GM12864 (cell line): ENCODE measurements at places on chromosomes 4 and X.

GRCh38 chr4:124946696-124947095 lies 234.2 kb upstream of the ANKRD50 start:
- no peak for DNase-seq

GRCh38 chrX:22689290-22689689 lies 310.5 kb upstream of the DDX53 start:
- no peak for DNase-seq

GRCh38 chrX:10233173-10233572 lies 76.4 kb downstream of the CLCN4 start:
- no peak for DNase-seq

- no peak for DNase-seq
Observed at GRCh38 chr4:169314906-169315305, 44.1 kb upstream of the SH3RF1 start.

- DNase-seq: no peak
Observed at GRCh38 chr4:5203993-5204310, 152.7 kb downstream of the STK32B start.

GRCh38 chrX:154308108-154308946 lies 12.7 kb downstream of the TKTL1 start:
- DNase-seq: no peak

DNA sequence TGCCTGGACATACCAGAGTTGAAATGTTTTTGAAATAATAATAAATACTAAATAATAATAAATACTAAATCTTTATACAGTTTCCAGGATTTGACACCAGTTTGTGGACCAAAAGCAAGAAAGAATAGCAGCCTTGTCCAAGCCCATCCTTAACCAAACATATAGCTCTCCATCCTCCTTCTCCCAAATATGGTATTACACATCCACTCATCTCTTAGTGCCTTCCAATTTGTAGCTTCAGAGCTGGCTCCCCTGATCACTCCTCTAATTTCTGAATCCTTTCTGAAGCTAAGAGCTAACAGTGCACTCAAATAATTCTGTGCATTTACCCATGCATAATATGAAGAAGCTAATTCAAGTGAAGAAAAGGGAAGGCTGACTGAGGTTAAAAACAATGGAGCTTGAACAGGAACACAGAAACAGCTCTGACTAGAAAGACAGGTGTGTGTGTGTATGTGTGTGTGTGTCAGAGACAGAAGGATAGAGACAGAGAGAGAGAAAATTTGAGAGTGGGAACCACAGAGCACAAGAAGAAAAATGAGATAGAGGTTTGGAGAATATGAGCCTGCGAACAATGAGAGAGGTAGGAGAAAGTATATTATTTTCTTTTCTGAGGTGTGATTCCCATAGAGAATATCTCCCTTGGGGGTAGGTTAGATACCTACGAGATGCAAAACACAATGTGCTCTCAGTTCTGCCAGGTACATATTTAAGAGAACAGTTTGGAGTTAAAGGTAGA lies 123.5 kb downstream of the CAMK2D start:
- no peak for DNase-seq

- no peak for DNase-seq
Observed at GRCh38 chr4:7261536-7261935, 69.2 kb downstream of the SORCS2 start.

- no peak for DNase-seq
Observed at GRCh38 chr4:142355421-142355930, 490.6 kb downstream of the INPP4B start.

GRCh38 chrX:1074755-1075154 lies 137.7 kb downstream of the CRLF2 start:
- no peak for DNase-seq

DNA sequence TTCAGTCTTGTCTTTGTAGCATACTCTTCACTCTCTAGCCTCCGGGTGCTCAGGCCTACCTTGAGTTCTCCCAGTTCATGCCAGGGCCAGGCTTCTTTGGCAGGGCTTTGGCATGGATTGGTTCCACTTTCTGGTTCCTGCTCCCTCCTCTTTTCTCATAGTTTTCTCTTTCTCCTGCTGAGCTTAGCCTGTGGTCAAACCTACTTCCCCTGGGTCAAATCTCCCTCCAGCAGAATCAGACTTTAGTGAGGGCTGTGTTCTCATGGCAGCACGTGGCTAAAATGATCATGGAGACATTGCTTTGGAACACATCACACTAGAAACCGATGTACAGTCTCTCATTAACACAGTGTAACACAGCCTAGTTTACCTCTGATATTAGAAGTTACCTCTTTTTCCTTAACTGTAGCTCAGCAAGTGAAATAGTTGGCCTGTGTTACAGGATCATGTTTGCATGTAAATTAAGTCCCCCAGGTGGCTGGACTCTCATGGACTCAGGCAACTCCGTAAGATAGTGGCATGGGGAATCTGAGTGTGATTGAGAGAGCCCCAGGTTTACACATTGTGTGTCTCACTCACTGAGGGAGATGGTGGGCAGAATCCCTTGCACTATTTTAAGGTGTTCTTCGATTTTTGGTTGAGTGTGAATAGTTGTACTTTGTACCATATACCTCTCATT lies 13.3 kb downstream of the RAB9A start:
- no peak for DNase-seq

DNA sequence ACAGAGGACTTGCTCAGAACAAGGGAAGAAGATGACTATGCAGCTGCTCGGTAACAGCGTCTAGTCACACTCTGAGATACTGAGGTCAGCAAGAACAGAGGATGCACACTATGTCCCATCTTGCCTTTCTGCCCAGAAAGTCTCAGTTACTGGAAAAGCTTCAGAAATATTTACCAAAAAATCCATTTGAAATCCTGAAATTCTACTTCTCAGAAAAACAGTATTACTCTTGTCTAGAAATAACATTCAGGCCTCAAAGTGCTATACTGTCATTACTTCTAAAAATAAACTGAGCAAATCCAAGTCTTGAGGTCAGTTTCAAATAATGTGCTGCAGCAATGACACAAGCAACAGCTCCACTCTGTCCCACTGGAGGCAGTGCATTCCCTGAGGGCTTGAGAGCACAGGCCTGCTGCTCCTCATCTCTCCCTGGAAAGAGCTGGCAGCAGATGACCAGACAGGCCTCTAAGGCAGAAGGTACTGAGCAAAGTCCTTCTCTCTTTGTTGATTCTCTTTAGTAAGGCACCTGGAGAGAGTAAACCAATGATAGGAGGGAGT lies 76.9 kb downstream of the CAMK2D start:
- DNase-seq: no peak

GRCh38 chrX:39017716-39018115 lies 216.5 kb downstream of the MID1IP1 start:
- no peak for DNase-seq
